ENCODE measurements at places on chromosomes 4 and X. TPM values are rescaled to one million over a fixed set of nuclear protein-coding genes. Genes with fewer than 3 reads are reported as not detected.
A peak's percentile ranks its signal among the peaks of the same experiment; 100 is the strongest.

GRXCR1 gene
- polyA plus RNA-seq: not detected

MAGEC3 gene
- polyA plus RNA-seq: 0.62 TPM

ASB12 gene
- 0.63 TPM for polyA plus RNA-seq

SPRY1 gene
- polyA plus RNA-seq: 92.8 TPM

THAP6 gene
- 18.1 TPM for polyA plus RNA-seq

SYTL5 gene
- 2.7 TPM for polyA plus RNA-seq

CENPE gene
- 11.7 TPM for polyA plus RNA-seq

SHISA3 gene
- 480 TPM for polyA plus RNA-seq

SHROOM4 gene
- polyA plus RNA-seq: 15.8 TPM

DNA sequence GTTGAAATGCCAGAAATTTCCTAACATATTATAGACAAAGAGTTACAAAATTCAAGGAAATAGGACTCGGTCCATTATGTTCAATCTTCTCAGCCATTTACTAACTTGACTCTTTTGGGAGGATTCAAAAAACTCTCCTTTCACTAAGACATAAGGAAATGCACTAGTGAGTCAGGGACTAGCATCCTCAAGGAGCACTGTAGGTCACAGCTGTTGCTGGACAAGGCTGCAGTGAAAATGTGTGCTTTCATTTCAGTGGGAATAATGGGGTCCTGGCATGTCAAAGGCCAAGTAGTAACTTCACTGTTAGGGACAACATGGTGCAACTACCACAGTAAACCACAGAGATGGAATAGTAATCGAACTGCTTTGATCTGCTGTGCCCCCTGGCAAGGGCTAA is 56.9 kb upstream of the ABCG2 start:
- DNase-seq: no peak

- DNase-seq: no peak
Observed at GRCh38 chr4:72295966-72296557, 264.3 kb downstream of the NPFFR2 start.

DNA sequence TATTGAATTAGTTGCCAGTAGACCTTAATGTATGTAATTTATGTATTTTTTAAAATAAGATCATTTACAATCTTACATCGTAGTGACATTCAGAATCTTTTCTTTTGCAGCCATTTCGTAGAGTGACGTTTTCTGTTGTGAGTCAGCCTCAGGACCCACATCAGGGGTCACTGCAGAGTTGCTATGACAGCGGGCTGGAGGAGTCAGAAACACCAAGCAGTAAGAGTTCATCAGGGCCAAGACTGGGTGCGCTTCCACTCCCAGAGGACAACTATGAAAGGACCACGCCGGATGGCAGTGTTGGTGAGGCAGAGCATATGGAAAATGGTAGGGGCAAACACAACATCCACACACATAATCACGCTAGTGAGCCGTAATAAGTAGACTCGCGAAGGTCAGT is 199.9 kb downstream of the PCDH7 start:
- DNase-seq: no peak

DNA sequence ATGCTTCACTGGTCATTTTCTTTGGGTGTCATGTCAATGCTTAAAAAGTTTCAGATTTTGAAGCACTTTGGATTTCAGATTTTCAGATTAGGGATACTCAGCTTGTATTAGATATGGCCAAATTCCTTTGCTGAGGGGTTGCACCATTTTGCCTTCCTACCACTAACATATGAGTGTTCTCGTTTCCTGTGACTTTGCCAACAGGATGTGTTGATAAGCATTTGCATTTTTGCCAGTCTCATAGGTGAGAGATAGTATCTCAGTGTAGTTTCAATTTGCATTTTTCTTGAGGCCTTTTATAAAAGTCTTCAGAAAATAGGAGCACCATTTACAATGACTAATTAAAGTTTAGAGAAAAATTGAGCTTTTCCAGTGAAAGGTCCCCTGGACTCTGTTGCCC is 71.6 kb upstream of the CLCN4 start:
- DNase-seq: no peak

DNA sequence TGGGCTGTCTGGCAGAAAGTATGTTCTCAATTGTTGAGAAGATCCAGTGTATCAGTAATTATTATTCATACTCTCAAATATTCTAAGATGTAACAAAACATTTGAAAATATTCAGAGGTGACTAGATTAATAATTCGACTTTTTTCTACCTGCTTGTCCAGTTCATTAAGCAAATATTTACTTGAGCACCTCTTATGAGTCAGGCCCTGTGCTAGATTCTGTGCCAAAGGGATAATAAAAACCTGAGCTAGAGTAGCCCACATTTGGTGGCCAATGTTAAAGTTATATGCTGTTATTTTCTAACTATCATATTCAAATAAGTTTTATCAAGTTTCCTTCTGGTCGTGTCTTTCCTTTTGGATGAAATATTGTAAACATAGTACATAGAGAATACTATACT is 58.5 kb downstream of the ARHGAP10 start:
- DNase-seq: no peak

DNA sequence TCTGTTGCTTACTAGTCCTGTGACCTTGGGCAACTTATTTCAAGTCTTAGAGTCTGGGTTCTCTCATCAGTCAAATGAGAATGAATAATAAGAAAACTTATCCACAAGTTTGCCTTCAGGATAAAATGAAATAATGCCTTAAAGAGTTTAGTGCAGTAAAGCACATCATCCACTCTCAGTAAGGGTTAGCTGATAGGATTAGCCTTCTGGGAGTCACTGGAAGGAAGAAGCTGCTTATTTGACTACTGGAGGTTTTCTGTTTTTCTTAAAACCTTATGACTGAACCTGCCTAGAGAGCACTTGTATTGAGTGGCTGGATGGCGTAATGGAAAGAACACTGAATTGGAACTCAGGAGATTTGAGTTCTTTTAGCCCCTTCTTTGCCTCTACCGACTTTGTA is 1.8 kb downstream of the RNF128 start:
- no peak for DNase-seq

GRCh38 chr4:184510401-184510800 is 36.1 kb upstream of the IRF2 start:
- no peak for DNase-seq

- no peak for DNase-seq
Observed at GRCh38 chr4:100063355-100063754, 113.3 kb upstream of the H2AZ1 start.

DNA sequence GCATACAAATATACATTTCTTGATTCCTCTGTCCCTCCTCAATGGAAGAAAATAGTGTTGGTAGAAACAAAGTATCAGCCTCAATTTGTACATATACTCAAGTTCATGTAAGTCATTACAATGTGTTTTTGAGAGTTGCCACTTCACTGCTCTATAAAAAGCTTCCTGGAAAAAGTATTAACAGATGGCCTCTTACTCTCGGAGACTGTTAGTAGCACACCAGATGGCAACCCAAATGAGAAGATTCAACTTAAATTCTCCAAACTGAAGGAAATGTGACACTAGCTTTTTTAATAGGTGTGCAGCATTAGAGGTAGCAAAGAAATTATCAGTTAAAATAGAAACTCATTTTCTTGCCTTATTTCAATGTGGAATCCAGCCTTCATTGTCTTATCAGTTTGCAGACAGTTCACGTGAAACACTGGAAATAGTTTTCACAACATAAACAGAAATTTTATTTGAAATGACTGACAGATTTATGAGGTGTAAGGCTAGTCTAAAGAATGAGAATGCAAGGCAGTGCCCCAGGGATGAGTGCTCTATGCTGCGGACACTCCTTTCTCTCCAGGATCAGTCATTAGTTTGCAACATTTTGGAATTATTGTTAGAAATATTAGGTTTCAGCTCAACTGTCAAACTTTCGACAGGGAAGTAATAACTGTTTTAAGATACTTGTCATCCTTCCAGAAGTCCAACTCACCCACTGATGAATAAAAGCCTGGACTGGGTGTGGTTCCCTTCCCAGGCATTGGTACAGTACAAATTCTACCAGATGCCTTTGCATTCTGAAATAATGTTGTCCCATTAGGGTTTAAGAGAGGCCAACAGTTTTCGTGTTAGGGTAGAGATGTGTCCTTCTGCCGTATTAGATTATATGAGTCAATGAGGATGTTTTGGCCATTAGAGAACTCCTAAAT is 50.9 kb downstream of the IDS start:
- DNase-seq: no peak

DNA sequence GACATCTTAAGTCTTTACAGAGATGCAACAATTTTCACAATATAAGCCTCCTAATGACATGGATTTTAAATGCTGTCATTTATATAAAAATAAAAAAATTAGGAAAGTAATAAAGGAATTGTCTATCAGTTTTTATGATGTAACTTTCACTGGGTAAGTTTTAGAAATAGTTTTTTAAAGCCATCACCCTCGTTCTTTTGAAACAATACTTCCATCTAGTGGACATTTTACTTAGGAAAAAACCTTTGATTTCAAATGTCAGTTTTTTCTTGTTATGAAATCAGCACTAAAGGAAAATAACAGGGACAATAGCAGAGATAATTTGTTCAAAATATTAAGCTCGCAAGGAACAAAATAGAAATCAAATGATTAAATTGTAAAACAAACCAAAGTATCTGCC is 24.3 kb upstream of the NDNF start:
- DNase-seq: peak; percentile 10

- DNase-seq: no peak
Observed at GRCh38 chr4:88090898-88091297, 67.5 kb downstream of the ABCG2 start.

GRCh38 chr4:115353370-115353769 is 239.9 kb upstream of the NDST4 start:
- DNase-seq: no peak

DNA sequence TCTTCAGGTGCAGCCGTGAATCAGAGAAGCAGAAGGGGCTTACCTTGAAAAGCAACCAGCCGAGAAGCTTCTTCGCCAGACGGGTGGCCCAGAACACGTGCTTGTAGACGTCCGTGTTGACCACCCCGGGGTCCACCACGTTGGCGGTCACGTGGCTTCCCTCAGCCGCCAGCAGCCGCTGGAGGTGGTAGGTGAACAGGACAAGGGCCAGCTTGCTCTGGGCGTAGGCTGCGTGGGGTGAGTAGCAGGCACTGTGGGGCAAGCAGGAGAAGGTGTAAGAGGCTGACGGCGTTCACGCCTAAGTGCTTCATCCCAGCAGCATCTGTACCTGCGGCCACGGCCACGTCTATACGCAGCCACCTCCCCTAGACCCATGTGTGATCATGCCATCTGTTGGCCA is 257.8 kb downstream of the DHRSX start:
- no peak for DNase-seq

GRCh38 chrX:15242899-15243555 is 26.9 kb downstream of the ASB9 start:
- peak; percentile 4 for DNase-seq

DNA sequence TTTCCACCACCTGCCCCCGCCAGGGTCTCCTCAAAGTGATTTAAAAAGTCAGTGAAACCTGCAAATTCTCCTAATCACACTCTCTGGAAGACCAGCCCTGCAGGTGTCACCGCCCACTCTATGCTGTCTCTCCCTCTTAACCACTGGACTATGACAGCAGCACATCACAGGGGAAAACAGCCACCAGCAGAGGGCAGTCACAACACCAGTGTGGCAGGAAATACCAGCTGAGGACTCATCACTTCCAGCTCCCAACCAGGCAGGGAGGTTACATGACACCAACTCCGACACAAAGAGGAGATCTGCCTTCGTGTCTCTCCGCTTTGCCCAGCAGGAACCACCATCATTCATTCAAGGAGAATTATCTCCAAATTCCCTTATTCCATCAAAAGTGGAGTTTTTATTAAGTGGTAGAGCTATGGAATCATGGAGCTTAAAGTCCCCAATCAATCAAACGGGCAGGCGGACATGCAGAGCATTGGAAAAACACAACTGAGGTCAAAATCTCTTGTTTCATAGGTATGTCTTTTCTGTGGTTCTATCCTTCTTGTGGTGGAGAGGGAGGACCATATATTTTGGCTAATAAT is 91.3 kb downstream of the NSUN7 start:
- peak; percentile 50 for DNase-seq

DNA sequence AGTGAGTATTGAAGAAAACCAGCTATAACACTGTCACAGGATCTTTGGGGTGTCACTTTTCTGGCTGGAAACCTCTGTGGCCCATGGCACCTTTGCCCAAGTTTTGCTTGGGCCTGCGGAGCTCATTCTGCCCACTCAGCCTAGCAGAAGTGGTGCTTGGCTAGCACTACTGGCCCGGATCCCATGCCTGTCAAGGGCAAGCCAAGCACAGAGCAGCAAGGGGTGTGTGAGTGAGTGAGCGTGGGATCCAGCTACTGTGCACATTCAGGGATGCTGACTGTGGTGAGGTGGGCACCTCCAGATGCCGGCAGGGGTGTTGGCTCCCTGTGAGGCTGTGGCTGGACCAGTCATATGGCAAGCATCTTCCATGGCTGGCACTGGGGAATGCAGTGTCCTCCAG is 55.4 kb upstream of the RASGEF1B start:
- DNase-seq: no peak

DNA sequence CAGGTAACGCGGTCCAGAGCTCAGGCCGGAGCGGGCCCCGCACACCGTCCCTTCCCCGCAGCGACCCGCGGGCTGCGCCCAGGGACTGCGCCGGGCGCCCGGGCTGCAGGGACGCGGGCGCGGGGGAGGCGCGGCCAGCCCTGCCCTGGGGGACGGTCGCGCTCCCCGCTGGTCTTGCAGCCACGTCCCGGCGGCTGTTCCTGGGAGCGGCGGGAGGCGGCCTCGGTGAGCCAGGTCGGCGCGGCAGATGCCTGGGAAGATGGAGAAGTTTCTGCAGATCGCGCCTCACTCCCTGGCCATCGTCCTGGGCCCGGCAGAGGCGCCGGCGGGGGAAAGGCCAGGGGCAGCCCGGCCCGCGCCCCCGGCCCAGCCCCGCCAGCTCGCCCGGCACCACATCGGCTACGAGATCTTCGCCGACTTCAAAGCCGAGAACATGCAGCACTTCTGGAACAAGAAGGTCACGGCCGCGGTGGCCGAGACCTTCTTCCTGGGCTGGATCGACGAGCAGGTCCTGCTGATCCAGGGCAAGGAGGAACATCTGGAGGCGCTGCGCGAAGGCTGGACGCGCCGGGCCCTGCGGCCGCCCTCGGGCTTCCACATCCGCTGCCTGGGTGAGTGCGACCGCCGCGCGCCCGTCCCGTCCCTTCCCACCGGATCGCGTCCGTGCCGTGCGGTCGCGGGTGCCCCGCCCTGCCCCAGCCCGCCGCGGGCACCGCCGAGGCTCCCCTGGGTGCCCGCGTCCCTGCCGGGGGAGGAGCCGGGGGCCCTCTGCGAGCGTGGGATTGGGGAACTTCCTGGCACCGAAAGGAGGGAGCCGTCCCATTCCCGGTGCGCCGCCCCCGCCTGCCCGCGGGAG is 107.4 kb upstream of the STOX2 start:
- DNase-seq: no peak

DNA sequence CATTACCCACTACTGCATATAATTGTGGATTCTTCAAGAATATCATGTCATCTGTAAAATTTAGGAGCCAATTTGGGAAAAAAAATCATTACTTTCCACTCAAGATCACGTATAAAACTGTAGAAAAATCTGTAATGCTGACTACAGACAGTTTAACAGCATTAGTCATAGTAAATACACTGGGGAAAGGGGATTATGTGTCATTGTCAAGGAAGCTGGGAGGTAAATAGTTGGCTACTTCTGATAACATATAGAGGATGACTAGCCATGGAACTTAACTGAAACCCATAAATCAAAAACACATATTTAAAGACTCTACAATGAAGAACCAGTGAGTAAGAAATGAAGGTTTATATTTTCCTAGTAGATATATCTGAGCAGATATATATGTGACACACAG is 1666.4 kb upstream of the IGFBP7 start:
- DNase-seq: no peak

- no peak for DNase-seq
Observed at GRCh38 chr4:5976921-5977320, 41.3 kb downstream of the C4orf50 start.
